ENCODE measurements at places on chromosomes 4 and X.
A peak's percentile ranks its signal among the peaks of the same experiment; 100 is the strongest.

- no peak for DNase-seq
Observed at GRCh38 chr4:169634975-169635374, 14.6 kb downstream of the CLCN3 start.

- DNase-seq: no peak
Observed at GRCh38 chrX:155995321-155995875, 2.1 kb upstream of the IL9R start.

DNA sequence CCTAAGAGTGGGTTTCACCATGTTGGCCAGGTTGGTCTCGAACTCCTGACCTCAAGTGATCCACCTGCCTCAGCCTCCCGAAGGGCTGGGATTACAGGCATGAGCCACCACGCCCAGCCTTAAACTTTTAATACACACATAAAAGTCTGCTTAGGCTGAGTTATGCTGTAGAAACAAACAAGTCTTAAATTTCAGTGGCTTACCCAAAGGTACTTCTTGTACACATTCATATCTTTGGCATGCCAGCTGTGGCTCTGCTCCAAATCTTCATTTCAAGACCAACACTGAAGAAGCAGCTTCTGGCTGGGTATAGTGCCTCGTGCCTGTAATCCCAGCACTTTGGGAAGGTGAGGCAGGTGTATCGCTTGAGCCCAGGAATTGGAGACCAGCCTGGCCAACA lies 80.3 kb downstream of the PPEF2 start:
- no peak for DNase-seq

GRCh38 chrX:7184816-7185215 lies 36.9 kb upstream of the PUDP start:
- DNase-seq: no peak

GRCh38 chr4:52102587-52102986 lies 51.5 kb downstream of the SPATA18 start:
- no peak for DNase-seq

DNA sequence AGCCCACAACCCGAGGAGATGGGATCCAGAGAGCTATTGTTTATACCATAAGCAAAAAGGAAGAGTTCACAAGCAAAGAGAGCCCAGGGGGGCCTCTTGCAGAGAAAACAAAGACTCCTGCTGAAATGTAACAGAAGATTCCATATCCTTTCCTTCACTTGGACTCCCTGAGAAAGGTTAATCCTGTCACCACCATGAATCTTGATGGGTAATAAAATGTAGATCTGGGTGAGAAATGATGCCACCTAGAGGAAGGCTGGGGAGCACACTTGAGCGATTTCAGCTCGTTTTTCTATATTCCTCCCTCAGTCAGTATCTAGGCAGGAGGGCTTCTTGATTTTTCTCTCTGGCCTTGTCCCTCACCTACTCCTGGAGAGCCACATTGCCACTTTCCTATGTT lies 10.2 kb upstream of the KCNE5 start:
- no peak for DNase-seq

DNA sequence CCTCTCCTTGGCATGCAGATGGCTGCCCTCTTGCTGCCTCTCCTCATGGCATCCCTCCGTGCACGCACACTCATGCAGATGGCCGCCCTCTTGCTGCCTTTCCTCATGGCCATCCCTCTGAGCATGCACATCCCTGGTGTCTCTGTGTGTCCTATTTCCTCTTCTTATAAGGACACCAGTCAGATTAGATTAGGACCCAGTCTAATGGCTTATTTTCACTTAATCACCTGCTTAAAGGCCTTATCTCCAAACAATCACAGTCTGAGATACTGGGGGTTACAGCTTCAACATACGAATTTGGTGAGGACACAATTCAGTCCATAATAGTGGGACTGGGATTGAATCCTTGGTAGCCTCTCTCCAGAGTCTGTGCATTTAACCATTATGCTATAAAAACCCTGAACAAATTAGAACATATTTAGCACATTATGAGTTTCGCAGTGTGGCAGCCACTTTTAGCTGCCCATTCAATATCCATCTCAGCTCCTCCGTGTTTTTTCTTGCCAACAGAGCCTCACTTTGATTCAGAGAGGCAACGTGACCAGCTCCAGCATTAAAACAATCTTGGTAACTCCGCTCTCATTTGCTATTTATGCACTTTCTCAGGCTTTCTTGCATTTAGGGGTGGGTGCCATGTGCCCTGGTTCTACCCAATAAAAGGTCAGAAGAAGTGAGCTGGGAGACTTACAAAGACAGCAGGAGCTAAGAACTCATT lies 26.2 kb upstream of the TMEM150C start:
- DNase-seq: no peak

- DNase-seq: no peak
Observed at GRCh38 chr4:182346675-182347375, 103.6 kb downstream of the TENM3 start.

GRCh38 chrX:817759-818300 lies 187.2 kb downstream of the SHOX start:
- no peak for DNase-seq

DNA sequence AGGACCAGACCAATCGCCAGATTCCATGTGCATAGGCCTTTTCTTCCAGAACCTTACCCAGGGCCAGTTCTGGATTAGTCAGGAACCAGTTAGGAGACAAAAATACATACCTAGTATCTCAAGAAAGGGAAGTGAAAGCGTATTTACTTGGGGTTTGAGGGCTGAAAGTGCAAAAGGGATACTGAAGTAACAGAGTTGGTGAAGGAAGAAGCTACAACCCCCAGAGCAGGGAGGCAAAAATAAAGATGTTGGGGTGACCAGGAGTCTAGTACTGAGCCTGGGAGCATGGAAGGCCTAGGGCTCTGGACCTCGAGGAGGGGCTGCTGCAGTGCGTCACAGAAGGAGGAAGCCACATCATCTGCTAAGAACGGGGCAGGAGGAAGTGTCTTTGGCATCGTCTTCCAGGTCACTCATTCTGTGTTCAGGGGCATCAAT lies 38.3 kb downstream of the TKTL1 start:
- no peak for DNase-seq

DNA sequence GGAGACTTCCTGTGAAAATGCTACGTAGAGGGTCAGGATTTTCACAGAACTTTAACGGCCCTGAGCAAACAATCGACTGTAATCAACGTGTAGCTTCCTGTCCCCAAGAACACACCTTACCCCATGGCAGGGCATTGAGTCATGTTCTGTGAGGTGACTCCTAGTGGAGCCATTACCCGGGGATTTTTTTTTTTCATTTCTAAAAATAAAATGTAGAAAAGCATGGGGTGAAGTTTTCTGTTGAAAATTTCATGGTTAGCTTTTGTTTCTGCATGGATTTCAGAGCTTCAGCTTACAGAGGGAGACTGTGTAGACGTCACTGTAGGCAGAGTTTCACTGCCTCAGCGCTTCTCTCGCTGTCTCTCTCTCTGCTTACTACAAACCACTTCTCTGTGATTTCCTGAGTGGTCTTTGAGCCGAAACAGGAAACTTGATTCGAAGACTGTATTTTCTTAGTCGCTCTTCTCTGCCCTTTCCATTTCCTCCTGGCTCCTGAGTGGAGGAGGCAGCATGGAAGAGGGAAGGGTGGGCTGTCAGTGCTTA lies 111.7 kb downstream of the NFKB1 start:
- DNase-seq: peak; percentile 41

DNA sequence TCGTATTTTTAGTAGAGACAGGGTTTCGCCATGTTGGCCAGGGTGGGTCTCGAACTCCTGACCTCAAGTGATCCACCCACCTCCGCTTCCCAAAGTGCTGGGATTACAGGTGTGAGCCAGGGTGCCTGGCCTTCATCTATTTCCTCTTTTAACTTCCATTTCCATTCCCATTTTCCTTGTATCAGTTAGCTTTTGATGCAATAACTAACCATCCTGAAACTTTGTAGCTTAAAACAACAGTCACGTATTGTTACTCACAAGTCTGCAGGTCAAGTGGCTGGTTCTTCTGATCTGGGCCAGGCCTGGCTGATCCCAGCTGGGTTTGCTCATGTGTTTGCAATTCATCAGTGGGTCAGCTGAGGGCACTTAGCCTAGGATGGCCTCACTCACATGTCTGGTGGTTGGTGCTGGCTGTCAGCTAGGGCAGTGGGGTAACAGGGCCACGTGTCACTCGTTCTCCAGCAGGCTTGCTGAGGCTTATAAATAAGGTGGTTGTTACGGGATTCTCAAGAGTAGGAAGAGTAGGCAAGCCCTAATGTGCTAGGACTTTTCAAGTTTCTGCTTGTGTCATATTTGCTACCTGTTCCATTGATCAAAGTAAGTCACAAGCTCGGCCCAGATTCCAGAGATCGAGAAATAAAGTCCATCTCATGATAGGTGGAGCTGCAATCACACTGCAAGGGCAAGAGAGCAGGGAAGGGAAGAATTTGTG lies 88.2 kb downstream of the SOWAHB start:
- DNase-seq: no peak

- no peak for DNase-seq
Observed at GRCh38 chr4:40843696-40844095, 93.9 kb downstream of the NSUN7 start.

DNA sequence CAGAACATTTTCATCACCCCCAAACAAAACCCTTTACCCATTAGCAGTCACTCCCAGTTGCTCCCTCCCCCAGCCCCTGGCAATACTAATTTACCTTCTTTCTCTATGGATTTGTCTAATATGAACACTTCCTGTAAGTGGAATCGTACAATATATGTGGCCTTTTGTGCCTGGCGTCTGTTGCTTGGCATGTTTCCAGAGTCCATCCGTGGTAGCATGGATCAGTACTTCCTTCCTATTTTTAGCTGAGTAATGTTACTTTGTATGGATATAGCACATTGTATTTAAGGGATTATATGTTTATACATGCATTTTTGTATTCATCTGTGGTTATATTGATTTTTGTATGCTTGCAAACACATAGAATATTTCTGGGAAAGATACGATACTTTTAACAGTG lies 48.2 kb downstream of the PPEF1 start:
- no peak for DNase-seq
